ENCODE measurements at places on chromosomes 13 and 19.

DNA sequence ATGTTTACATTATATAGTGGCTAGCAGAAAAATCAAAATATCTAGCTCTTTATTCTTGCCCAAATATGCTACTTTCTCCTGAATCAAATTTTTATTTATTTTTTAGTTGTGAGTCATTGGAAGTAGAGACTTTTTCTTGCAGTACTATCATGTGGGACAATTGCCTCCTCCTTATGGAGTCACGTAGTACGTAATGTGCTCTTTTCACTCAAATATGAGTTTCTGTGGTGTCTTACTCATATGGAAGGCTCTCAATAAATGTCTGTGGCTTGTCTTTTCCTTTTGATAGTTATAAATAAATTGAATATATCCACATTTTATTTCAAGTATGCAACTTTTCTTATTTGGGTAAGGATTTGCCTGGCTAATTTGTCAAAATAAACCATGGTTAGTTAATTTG, 1411.0 kb upstream of the SLC10A2 start:
- no peak for DNase-seq

DNA sequence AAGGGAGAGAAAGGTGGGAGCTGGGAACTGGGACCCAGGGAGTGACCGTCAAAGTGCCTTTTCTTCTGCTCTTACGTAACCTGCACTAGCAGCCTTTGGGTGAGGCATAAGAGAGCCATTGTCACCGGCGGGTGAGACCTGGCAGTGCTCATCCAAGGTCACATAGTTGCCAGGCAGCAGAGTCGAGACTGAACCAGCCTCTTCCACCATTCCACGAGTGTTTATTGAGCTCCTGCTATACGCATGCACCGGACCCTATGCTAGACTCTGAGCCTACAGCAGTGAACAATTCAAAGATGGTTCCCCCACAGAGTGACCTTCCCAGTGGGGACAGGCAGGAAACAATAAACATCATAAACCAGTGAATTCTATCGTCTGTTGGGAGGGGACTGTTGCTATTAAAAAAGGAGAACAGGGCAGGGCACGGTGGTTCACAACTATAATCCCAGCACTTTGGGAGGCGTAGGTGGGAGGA, 18.6 kb upstream of the STRN4 start:
- peak; percentile 59 for DNase-seq

- no peak for DNase-seq
These were observed 194.2 kb downstream of the RGCC start for GRCh38 chr13:41651413-41652058.

DNA sequence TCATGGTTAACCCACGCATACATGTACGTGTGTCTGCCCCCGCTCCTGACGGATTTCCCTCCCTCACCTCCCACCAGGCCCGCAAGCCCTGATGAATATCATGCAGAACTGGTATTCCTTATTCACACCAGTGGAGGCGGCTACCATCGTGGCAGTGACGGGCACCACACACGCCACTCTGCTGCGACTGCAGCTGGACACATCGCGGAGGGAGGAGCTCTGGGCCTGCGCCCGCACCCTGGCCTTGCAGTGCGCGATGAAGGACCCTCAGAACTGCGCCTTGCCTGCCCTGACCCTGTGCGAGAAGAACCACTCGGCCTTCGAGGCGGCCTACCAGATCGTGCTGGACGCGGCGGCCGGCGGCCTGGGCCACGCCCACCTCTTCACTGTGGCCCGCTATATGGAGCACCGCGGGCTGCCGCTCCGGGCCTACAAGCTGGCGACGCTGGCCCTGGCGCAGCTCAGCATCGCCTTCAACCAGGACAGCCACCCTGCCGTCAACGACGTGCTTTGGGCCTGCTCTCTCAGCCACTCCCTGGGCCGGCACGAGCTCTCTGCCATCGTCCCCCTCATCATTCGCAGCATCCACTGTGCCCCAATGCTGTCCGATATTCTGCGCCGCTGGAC, 35.0 kb downstream of the ZSWIM4 start:
- no peak for DNase-seq

DNA sequence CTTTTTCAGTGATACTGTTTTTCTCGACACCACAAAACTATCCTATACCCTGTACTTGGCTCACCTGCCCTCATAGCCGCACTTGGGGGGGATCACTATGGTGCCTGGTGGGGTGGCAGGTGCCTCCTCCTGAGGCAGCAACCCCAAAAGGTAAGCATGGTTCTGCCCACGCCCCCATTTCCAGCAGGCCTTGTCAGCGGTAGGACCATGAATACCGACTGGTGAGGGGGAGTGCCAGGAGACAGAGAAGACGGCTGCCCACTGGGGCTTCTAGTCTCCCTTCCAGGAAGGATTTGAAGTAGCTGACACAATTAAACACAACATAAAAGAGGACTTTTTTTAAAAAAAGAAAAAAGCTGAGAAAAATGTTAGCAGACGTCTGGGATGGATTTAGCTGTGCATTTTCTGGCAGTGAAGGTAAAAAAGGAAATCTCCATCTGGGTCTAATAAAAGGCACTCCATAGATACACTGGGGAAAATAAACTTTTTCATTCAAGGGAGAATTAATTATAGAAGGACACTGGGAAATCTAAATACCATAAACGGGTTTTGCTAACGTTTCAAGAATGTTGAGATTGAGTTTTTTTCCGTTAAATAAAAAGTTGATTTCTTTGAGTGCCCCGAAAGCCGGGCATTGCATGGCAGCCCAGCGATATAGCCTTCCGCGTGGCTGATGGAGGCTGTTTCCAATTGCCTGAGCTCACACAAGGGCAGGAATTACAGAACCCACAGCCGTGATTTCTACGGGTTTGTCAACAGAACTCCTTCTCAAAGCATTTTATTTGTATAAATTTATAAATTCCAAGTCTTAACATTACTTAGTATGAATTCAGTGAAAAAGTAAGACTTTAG, 45.1 kb downstream of the ATP11A start:
- no peak for DNase-seq

- no peak for DNase-seq
These were observed 4.2 kb upstream of the RPS11 start for GRCh38 chr19:49491804-49492572.

All from pancreas (tissue), 10 donors.